ENCODE measurements at places on chromosomes 5 and 9.

DNA sequence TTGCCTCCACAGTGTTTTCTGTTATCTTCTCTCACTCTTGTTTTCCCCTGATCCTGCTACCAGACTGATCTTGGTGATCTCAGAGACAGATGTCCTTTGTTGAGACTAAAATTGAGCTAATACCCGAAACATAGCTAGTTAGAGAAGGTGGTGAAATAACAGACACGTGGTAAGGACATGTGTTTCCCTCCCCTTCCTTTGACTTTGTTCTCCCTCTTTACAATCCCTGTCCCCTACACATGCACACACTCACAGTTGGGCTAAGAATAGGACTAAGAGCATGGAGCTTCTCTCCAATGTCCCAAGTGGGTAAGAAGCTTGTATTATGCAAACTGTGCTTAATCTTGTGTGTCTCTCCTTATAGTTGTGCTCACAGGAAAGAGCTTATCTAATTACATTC, 1603.0 kb upstream of the C9orf72 start:
- DNase-seq, result no peak

GRCh38 chr5:152144556-152144955, 219.9 kb upstream of the GLRA1 start:
- DNase-seq, result no peak

- no peak for DNase-seq
Observed at GRCh38 chr9:127897193-127897692, 2.2 kb downstream of the ST6GALNAC6 start.

- no peak for DNase-seq
Observed at GRCh38 chr5:56155992-56156584, 77.0 kb downstream of the ANKRD55 start.

DNA sequence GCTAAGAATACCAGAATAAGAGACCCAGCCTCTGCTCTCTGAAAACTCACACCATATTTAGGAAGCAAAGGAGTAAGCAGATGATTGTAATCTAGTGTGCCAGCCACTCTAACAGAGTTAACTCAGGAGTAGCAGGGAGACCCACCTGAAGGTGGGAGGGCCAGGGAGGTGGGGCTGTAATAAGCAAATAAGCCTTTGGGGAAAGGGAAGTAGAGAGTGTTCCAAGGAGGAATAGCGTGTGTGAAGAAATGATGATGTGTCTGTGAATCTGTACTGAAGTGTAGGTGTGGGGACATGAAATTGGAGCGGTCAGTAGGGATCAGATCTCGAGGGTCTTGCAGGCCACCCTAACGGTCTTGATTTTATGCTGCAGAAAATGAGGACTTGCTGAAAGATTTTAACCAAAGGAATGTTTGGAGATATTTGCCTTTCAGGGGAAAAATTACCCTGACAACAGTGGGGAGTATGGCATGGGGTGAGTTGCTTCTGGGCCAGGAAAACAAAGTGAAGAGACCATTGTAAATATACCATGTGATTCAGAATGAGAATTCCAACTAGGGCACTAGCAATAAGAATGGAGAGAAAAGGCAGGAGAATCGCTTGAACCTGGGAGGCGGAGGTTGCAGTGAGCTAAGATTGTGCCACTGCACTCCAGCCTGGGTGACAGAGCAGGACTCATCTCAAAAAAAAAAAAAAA, 44.1 kb upstream of the FSD1L start:
- no peak for DNase-seq

DNA sequence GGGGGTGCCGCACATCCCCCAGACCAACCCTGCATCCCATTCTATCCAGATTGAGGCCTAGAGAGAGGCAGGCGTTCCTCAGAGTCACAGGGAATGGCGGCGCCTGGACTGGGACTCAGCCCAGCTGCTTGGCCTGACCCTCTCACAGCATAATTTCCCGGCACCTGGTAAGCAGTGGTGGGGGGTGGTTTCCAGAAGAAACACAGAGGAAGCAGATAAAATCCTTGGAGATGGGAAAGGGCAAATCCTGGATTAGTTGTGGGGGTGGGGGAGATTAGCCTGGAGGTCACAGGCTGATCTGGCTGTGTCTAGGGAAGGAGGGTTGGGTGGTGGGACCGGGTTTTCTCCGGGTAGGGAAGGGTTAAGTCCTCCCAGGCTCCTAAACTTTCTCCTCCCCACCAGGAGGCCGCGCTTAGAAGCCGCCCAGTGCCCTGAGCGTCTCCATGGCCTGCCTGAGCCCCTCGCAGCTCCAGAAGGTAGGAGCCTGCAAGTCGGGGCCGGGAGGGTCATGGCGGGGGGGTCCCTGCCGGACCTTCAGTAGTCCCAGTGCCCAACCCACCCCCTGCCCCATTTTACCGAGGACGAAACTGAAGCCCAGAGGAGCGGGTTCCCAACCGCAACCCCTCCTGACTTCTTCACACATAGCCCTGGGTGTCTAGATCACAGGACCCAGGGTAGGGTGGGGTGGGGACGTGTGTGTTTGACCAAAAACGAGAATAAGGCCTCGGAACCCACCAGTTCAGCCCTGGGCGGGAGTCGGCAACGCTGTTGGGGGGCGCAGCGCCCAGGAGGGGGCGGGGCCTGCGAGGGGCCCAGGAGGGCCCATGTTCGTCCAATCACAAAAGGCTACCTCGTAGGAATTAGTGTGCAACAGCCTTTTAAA, 1.3 kb downstream of the PHYHD1 start:
- DNase-seq, result no peak

- DNase-seq, result no peak
Observed at GRCh38 chr5:16507716-16508115, 42.1 kb upstream of the ZNF622 start.

DNA sequence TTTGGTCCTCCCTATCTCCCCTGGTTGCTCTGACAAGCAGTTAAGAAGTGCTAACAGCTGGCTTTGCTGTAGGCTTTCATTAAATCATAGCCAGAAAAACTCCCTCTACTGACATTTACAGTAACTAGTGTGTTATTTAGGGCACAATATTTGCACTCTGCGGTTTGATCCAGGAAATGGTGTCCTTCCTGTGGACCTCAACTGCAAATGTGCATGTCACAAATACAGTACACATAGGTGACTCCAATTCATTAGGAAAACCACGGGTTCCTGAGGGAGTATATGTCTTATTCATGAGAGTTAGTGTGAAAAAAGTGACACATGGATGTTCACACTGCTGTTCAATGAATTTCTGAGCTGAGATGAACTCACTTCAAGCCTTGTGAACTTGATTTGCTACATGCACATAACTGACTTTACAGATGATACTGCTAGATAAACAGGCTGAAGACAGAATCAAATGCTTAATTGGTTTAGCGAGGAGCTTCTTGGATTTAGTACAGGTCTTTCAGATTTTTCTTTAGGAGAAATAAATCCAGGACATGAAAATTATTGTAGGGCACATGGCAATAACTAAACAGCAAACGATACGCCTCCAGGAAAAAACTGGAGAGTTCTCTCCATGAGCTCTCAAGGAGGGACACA, 281.5 kb downstream of the EFNA5 start:
- DNase-seq, result no peak
